Smooth muscle cell of the brain vasculature (primary cell): ENCODE measurements at places on chromosomes 7 and 10.

GRCh38 chr10:28906415-28906814 is 229.1 kb downstream of the BAMBI start:
- no peak for DNase-seq

DNA sequence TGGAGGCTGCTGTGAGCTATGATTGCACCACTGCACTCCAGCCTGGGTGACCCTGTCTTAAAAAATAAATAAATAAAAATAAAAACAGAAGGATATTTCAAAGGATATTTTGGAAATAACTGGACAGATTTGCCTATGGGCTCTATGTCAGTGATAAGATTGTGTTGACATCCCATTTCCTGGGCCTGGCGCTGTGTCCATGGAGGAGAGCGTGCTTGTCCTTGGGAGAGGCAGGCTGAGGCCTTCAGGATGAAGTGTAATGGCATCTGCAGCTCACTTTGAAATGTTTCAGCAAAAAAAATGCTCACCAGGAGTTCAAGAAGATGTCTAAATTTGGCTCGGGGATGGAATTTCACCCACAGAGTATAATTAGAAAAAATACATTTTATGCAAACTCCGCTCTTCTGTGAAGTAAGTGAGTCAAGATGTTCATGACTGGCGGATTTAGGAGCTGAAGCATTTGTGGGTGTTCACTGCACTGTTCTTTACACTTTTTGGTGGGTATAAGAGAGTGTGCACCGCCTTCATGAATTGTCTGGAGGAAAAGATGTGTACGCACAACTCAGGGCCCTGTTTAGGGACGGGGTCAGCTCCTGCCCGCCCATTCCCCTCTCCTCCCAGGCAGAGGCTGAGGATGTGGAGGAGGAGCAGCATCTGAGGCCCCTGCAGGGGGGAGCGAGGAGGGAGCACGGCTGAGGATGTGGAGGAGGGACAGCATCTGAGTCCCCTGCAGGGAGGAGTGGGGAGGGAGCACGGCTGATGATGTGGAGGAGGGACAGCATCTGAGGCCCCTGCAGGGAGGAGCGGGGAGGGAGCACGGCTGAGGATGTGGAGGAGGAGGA is 18.5 kb upstream of the FOXL3 start:
- DNase-seq: peak; percentile 7

DNA sequence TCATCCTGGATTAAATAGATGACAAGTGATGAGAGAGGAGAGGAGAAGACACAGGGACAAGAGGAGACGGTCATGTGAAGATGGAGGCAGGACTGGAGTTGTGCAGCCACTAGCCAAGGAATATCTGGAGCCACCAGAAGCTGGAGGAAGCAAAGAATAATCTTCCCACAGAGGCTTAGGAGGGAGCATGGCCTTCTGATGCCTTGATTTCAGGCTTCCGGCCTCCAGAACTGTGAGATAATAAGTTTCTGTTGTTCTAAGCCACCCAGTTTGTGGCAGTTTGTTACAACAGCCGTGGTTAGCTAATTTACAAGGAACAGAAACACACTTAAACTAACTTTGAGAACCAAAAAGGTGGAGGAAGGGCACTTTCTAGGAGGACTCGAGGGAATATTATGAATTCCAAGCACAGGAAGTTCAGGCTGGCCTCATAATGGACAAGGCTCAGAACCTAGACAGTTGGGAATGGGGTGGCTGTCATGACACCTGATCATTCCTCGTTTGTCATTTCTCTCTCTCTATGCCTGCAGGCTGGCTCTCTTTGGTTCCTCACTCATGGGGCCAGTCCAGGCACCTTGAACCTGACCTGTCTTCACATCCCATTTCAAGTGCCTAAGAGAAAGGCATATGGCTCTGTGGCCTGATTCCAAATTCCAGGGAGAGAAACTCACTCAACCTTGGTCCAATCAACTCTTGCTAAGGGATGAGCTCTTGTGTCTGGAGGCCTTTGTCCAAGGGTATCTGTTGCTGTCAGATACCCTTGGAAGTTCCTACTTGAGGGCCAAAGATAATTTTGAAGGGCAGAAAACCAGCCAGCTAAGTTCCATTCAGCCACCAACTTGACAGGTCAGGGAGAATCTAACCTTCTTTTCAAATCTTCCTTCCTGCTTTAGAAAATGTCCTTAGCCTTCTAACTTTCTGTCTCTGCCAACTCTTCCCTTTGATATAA is 33.5 kb upstream of the PDZD8 start:
- no peak for DNase-seq

- DNase-seq: no peak
Measured at GRCh38 chr10:113063043-113063967, 113.3 kb downstream of the TCF7L2 start.

GRCh38 chr7:135335628-135336139 is 102.0 kb downstream of the STRA8 start:
- no peak for DNase-seq

DNA sequence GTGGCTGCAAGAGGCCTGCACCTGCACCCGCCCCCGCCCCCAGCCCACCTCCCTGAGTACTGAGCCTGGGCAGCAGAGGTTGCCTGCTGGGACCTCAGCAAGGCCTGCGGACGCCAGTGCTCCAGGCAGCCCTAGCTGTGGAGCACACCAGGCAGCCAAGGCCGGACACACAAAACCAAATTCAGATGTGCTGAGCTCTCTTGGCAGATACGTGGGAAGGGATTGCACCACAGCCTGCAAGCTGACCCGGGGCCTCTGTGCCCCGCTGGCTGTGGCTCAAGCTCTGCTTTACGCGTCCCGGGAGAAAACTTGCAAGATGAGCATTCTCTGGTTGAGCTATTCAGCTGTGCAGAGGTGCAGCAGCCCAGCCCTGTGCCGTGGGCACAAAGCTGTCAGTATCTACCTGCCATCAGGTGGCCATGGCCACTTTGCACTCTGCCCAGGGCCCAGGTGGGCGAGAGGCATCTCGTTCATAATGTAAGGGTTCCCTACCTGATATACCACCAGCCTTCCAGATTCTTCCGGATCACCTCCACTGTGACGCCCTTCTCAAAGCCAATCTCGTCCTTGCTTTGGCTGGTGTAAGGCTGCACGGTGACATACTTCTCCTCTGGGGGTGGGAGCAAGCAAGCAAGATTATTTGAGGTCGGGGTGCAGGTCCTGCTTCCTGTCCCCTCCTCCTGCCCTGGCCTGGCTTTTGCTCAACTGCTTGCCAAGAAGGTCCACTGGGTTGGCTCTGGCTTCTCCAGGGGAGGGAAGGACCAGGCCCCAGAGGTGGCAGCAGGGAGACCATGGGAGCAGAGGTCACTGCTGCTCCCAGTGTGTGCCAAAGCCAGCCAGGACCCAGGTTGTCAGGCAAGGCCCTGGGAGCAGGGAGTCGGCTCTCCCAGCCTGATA is 123.4 kb downstream of the NEURL1 start:
- DNase-seq: peak; percentile 61
